ENCODE measurements at places on chromosomes 4 and X. TPM values are rescaled to one million over a fixed set of nuclear protein-coding genes. Genes with fewer than 3 reads are reported as not detected.
A peak's percentile ranks its signal among the peaks of the same experiment; 100 is the strongest.

The HSPA4L gene
- total RNA-seq: 4.8 TPM

The GPC4 gene
- total RNA-seq: 8.9 TPM

The ASMT gene
- not detected for total RNA-seq

The NSD2 gene
- 32.6 TPM for total RNA-seq

The DCAF12L2 gene
- total RNA-seq: not detected

The EFNB1 gene
- 15.1 TPM for total RNA-seq

The MAGEA2 gene
- total RNA-seq: not detected

The PARM1 gene
- total RNA-seq: 65.2 TPM

GRCh38 chr4:153341575-153342090, 2.9 kb upstream of the MND1 start:
- no peak for DNase-seq

- no peak for DNase-seq
These were observed 326.4 kb downstream of the DCHS2 start for GRCh38 chr4:154164931-154165839.

GRCh38 chr4:178347111-178347510, 904.9 kb upstream of the AGA start:
- no peak for DNase-seq

GRCh38 chrX:118632862-118633261, 94.5 kb upstream of the IL13RA1 start:
- DNase-seq: no peak

DNA sequence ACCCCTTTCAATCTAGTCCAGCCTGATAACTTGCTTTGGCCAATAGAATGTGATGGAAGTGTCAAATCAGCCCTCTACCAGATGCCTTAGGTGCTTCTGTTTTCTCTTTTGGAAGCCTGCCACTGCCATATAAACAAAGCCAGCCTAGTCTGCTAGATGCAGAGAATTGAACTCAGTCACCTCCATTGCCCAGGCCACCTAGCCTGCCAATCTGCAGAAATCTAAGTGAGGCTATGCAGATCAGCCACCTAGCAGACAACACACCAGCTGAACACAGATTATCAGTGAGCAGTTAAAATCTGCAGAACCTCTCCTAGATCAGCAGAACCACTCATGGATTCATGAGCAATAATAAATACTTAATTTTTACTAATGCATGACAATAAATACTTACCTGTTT, 1108.2 kb downstream of the PCDH18 start:
- DNase-seq: no peak

DNA sequence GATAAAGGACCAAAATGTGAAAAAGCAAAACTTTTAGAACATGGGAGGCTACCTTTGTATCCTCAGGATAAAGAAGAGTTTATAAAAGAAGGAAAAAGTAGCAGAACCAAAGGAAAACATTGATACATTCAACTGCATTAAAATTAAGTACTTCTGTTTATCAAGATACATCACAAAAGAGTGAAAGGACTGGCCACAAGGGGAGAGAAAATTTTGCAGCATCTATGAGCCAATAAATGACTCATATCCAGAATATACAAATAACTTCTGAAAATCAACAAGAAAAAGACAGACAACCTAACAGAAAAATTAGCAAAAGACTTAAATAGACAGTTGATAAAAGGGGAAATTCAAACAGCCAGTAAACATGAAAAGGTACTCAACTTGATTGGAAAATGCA, 177.1 kb downstream of the RBMX2 start:
- DNase-seq: no peak

DNA sequence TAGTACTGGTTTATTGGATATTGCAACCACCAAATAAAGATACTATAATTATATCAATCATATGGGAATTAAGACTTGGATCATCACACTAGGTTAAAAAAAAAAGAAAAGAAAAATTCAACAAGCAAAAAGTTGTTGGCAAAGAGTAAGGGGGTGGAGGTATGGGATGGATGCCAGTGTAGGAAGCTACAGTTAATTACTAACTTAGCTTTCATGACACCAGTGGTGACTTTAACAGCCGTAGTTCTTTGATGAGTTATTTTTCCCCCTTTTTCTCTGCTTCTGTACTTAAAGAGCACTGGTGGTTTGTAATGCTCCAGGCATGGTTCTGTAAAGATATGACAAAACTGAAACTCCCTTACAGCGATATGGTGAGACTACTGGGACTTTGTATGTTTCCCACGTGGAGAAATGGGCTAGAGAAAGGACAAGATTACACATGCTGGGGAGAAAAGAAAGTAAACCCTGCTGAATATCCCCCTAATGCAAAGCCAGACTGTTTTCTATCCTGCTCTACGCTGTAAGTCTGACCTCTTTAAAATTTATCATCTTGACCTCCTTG, 210.8 kb downstream of the SPOCK3 start:
- no peak for DNase-seq

DNA sequence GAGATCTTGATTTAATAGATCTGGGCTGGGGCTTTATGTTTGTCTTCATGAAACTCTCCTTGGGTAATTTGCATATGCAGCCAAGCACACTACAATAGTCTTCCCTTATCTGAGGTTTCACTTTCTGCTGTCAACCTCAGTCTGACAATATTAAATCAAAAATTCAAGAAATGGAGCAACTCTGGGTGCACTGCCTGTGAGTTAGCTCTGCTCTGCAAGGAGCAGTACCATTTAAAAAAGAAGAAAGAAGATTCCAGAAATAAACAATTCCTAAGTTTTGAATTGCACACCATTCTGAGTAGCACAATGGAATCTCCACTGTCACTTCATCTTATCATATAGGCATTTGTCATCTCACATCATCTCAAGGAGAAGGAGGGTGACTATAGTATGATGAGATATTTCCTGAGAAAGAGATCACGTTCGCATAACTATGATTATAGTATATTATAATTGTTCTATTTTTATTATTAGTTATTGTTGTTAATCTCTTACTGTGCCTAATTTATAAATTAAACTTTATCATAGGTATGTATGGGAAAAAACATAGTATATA, 9.4 kb downstream of the FNIP2 start:
- DNase-seq: no peak

- no peak for DNase-seq
These were observed 185.9 kb downstream of the CFAP299 start for GRCh38 chr4:80521438-80521837.

DNA sequence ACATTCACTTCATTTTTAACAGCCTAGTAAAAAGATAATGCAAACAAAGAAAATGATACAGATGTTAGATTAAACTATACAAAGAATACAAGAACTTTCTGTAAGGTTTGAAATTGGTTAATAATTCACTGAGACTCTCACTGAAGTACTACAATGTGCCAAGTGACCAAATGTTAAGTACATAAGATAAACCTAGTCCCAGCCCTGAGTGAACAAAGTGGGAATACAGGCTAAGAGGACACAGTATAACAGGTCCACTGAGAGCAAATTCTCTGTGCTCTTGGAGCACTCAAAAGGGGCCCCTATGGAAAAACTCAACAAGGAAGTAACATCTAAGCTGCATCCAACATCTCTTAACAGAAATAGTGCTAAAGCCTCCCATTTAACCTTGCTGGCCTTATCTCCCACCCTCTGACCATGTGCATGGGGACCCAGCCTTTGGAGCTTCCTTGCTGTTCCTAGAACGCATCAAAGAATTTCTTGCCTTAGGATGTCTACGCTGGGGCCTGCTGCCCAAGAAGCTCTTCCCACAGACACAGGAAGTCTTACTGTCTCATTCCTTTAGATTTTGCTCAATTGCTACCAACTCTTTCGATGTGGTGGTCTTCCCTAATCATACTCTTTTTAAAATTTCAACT, 113.4 kb downstream of the ZAR1 start:
- DNase-seq: no peak

GRCh38 chrX:54509400-54509799, 13.4 kb upstream of the FGD1 start:
- DNase-seq: no peak

- DNase-seq: no peak
These were observed 6.4 kb downstream of the ADH5 start for GRCh38 chr4:99082192-99082591.

GRCh38 chr4:90852237-90852636, 725.0 kb downstream of the CCSER1 start:
- DNase-seq: no peak

DNA sequence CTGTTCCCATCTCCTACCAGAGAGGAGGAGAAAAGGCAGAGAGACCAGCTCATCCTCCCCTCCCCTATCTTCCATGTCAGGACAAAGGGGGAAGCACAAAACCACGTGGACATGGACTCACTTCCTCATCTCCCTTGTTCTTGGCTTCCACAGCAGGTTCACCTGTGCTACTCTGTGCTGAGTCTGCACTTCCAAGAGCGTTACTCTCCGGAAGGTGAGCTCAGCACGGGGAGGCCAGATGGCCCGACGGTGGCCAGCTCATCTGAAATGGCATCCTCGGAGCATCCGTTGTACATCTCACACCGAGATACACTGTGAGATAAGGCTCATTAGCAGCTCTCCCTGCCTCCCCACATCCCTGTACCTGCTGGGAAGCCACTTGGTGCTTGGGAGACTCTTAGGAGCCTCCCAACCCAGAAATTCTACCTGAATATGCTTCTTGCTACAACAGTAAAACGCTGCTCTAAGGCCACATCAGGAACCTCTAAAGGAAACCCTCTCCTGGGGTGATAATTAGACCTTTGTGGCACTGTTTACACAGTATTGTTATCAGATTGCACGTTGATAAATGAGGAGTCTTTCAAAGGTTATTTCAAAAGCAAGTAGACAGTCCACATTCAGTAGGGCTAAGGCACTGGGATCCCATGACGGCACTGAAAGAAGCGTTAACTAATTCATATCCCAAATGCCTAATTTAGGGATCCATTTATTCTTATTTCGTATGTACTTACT, 19.4 kb downstream of the LGI2 start:
- no peak for DNase-seq

DNA sequence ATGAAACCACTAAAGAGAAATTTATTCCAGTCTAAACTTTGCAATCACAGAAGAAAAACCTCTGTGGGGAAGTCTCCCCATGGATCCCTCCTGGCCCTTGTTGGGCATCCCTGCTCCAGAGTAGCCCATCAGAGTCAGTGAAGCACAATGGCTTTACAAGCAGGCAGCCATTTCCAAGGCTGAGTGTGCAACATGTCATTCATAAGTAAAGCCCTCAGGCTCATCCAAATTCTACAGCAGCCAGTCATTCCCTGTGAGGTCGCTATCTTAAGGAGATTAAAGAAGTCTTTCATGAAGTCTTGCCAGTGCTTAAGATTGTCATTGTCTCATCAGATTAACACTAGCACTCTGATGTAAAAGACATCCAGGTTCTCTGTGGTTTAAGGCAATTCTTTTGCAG, 17.0 kb upstream of the MAPK10 start:
- DNase-seq: no peak

GRCh38 chr4:117068120-117068519, 17.3 kb downstream of the TRAM1L1 start:
- no peak for DNase-seq

GRCh38 chr4:166682200-166682599, 552.1 kb downstream of the SPOCK3 start:
- DNase-seq: no peak

DNA sequence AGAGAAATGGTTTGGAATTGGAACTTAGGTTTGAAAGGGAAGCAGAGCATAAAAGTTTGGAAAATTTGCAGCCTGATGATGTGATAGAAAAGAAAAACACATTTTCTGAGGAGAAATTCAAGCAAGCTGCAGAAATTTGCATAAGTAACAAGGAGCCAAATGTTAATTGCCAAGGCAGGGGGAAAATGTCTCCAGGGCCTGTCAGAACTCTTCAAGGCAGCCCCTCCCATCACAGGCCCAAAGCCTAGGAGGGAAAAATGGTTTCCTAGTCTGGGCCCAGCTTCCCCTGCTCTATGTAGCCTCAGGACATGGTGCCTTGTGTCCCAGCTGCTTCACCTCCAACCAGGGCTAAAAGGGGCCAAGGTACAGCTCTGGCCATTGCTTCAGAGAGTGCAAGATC, 21.2 kb upstream of the DUSP21 start:
- no peak for DNase-seq

DNA sequence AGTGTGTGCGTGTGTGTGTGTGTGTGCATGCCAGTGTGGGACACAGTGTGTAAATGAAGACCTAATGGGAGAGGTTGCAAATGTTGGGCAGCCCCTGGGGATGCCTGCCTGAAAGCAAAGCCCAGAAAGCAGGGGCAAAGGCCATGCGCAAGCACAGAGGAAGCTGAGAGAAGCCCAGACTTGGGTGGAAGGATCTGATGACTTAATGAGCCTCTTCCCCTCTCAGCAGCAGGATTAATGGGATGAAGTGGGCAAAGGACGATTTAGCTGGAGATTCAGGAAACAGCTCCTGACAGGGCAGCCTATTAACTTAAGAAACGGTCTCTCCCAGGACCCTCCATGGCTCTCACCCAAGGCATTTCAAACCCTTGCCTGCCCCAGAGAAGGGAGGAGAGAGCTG, 107.3 kb downstream of the EFNB1 start:
- no peak for DNase-seq

- DNase-seq: peak; percentile 42
These were observed 1.1 kb upstream of the SEPTIN6 start for GRCh38 chrX:119693996-119694451.

DNA sequence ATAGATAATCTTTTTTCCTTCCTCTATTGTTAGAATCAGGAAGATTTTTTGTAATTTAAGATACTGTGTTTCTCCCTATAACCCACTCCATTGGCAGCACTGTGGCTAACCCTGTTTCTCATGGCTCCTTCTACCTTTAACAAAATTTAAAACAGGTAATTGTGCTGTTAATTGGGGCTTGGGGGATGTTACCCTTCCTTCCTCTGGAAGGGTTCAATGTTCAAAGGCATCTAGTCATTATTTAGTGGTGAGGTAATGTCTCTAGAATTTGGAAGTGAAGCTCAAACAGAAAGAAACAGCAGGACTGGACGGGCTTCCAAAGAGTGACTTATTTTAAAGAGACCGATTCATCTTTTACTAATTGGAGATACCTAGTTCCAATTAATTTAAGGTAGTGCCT, 166.4 kb downstream of the TRIML1 start:
- DNase-seq: no peak

- DNase-seq: no peak
These were observed 35.4 kb upstream of the PPA2 start for GRCh38 chr4:105509291-105509690.

GRCh38 chrX:39725928-39726619, 371.7 kb downstream of the BCOR start:
- no peak for DNase-seq

DNA sequence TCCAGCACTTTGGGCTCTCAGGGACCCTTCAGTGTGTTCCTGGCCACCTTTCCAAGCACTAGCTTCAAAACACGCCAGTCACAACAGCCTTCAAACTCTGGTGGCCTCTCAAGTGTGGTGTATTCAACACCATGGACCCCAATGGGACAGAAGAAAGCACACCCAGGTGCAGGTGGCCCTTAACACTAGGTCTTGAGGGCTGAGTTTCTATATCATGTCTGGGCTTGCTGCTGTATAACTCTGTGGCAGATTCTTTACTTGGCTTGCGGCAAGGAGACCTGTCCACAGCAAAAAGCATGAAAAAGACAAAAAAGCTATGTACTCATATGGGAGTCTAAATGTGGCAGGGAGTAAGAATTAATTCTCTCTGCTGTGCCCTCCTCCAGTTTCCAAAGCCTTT, 23.1 kb downstream of the MSL3 start:
- DNase-seq: no peak

- DNase-seq: no peak
These were observed 118.2 kb downstream of the AFAP1 start for GRCh38 chr4:7821245-7822136.

Data from Right ventricle myocardium superior (tissue), 1 donor.